Activated naive CD8-positive, alpha-beta T cell treated with anti-CD3 and anti-CD28 coated beads, Interleukin-2, amount 10 ng/mL, durations not matched to agents 7 days and 5 days (primary cell): ENCODE measurements at places on chromosomes 1 and 21.
A peak's percentile ranks its signal among the peaks of the same experiment; 100 is the strongest.

DNA sequence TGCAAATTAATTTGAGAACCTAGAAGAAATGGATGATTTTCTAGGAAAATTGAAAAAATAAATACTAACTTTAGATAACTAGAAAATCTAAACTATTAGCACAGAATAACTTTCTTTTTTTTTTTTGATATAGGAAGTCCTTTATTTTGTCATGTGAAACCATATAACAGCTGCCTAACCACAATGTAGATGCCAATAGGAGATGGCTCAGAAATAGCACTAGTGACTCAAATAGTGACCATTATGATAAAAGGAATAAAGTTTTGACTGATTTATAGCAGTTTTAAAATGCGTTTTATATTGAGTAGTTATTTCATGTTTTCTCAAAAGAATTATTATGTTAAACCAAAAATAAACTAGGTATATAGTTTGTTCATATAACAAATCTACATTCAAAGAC, 158.0 kb upstream of the CACYBP start:
- no peak for DNase-seq

- no peak for DNase-seq
Observed at GRCh38 chr1:173414136-173414535, 63.0 kb upstream of the PRDX6 start.

DNA sequence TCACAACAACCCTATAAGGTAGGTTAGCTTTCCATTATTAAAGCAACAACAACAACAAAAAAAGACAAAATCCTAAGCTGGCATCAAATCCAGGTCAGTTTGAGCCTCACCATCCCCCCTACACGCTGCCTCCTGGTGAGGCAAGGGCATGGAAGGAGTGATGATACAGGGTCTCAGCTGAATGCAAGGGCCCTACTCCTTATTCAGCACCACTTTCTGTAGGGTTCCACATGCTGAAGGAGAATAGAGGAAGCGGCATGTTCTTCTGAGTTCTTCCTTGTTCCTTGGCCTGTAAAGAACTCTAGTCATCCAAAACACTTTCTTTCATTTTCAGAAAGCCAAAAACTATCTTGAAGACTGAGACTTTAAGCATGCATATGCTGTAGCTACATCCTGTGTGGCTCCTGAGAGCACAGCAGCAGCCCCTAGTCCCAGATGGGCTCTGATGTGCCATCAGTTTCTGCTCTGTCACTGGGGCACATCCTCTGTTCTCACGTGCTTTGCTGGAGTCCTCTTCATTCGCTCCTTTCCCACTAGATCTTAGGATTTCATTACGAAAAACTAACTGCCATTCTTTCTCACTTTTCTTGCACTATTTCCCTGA, 6.2 kb downstream of the ILDR2 start:
- DNase-seq = no peak

DNA sequence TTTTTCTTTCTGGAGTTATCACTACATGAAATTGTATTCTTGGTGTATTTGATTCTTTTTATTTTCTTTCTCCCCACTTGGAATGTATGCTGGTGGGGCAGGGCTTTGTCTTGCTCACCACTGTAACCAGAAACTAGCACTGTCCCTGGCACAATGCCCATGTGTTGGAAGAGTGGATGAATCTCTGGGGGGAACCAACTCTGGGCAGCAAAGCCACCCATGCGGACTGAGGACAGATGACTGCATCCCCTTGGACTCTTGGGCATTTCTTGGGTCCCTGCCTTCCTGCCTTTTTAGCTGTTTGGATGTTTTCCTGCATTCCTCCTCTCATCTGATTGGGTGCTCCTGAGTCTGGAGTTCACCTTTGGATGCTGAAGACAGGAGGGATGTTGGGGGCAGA, 6.1 kb downstream of the CYP4B1 start:
- DNase-seq = no peak

GRCh38 chr1:22547818-22548462, 15.3 kb upstream of the EPHA8 start:
- no peak for DNase-seq

GRCh38 chr1:1122078-1122811, 6.4 kb upstream of the C1orf159 start:
- peak; percentile 93 for DNase-seq

GRCh38 chr1:94061513-94062443, 59.2 kb downstream of the ABCA4 start:
- DNase-seq = peak; percentile 39

- no peak for DNase-seq
Observed at GRCh38 chr1:55272994-55273393, 57.8 kb upstream of the USP24 start.

- no peak for DNase-seq
Observed at GRCh38 chr1:64235181-64235580, 31.8 kb downstream of the UBE2U start.

- DNase-seq = no peak
Observed at GRCh38 chr21:22585558-22585957, 1587.3 kb downstream of the NCAM2 start.

GRCh38 chr1:63902844-63903589, 129.2 kb downstream of the ROR1 start:
- no peak for DNase-seq

DNA sequence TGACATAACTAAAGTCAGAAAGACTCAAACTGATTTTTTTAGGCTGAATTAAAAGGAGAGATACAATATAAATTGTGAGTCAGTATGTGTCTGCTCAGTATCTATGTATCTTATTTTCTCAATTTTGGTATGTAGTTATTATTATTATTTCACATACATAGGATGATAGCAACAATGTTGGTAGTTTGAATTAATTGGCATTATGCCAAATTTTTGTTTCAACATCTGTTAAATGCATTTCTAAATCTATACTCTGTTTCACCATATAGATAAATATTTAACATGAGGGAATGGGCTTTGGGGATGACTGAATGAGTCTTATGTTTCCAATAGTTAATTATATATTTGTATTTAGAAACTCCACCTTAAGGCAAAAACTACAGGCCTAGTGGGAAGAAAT, 12.6 kb upstream of the HMCN1 start:
- no peak for DNase-seq

GRCh38 chr1:222234351-222234750, 313.6 kb downstream of the HHIPL2 start:
- DNase-seq = no peak

GRCh38 chr1:174874331-174875053, 125.3 kb upstream of the CACYBP start:
- no peak for DNase-seq

- no peak for DNase-seq
Observed at GRCh38 chr1:87449348-87449963, 120.8 kb downstream of the LMO4 start.

DNA sequence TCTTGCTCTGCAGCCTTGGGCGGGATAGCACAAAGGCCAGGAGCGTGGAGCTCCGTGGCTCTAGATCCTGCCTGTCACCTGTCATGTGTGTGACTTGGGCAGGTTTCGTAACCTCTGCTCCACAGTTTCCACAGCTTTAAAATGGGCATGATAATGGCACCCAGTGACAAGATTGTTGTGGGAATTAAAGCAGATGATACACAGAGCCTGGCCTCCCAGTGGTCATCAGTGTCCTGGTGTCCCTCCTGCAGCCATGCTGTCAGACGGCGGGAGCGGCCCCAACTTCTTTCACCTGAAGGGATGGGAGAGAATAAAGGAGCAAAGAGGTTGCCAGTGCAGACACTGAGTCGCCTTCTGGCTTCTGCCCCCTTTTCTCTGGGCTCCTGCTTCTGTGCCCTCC, 61.5 kb downstream of the SLC37A1 start:
- DNase-seq = peak; percentile 7

DNA sequence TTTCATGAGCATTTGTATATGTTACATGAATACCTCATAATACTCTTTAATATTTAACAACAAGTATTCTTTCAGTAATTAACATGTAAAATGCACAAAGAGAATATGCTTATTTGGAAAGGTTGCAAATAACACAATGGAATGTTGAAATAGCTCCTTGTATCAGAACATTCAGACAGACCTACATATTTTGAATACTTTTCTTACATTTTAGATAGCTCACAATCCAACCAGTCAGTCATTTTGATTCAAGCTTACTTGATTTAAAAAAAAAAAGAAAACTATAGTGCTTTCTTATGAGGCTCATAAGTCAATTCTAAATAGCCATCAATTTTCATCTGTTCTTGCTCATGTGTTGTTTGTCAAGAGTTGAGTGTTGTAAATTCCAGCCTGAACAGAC, 518.8 kb downstream of the ADGRL2 start:
- no peak for DNase-seq

DNA sequence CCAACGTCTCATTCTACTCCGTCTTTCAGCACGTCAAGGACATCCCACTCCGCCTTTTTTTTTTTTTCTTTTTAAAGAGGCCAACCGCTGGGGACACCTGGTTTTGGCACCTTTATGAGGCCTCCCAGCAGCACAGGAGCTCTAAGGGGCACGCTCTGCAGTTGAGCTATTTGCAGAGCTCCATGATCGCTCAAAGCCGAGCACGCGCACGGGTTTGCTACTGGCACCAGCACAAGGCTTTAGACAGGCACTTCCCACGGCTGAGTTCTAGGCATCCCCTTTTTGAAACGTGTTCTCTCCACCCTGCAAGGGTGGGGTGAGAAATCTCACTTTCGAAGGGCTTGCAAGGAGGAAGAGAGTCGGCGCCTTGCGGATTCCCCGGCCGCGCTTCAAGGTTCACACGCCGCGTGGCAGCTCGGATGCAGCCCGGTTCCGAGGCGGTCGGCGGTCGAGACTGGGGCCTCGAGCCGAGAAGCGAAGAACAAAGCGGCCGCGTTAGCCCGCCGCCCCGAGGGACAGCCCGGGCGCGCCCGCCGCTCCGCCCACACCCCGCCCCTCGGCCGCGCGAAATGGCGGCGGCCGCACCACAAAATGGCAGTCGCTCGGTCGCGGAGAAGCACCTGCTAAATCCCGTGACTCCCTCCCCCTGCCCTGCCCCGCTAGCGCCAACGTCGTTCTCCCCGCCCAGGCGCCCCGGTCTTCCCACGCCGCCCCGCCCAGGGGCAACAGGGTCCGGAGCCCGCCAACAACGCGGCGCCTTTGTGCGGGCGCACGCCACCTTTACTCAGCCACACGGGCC, 12.9 kb upstream of the SPEN start:
- peak; percentile 91 for DNase-seq

DNA sequence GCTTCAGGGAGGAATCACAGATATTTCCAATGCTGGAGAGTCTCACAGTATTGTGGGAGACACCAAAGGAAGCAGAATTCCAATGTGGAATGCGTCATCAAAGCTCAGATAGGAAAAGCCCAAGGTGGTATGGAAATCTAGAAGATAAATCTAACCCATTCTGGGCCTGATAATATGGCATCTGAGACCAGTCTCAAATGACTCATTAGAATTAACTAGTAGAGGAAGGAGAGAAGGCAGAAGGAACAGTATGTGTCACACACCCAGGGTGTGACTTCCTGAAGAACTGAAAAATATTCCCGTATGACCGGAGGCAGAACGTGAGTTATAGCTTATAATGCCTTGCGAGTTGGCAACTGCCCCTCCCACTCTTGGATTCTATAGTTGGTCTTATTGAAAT, 499.2 kb downstream of the PLPP3 start:
- no peak for DNase-seq

DNA sequence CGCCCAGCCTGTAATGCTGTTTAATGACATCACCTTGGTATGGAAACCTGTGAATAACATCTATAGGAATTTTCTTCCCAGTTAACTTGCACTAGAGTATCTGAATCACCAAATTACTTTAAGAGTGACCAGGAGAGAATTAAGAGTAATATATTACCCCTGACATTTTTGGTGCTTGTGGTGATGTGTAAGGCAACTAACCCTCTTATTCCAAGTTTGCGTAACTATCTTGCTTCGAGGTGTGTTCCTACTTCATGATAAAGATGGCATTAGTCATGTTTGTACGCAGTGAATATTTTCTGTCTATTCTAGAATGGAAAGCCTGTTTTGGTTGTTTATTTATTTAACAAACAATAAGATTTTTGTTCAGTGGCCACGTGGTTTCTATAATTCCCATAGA, 131.3 kb downstream of the ZP4 start:
- no peak for DNase-seq
